NCI-H1092 (cell line): ENCODE measurements at places on chromosomes 11 and 22.

DNA sequence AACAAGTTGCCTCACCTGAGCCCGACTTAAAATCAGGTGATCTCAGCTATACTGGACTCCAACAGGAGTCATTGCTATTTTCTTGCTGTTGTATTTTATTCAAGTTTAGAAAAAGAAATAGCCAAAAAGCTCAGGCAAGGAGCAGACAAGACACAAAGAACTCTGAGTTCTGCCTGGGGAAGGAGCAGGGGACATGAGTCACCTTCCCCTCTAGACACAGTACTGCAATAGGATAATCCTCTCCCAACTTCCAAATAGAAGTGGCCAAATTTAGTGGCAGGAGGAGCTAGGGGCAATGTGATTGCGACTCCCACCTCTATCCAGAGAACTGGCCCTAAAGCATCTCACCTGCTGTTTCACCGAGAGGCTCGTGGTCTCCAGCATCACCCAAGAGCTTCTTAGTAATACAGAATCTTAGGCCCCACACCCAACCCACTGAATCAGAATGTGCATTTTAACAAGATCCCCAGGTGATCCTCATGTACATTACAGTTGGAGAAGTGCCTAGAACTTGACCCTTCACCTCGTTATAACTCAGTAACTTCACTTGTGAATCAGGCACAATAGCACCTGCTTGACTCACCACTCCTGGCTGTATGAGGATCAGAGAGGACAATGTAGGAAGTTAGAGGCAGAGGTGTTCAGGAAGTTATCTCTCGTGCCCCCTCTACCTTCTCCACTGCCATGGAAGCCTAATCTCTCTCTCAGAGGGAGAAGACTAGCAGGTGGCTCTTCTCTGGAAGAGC is 56.8 kb upstream of the FBXO3 start:
- DNase-seq: no peak

DNA sequence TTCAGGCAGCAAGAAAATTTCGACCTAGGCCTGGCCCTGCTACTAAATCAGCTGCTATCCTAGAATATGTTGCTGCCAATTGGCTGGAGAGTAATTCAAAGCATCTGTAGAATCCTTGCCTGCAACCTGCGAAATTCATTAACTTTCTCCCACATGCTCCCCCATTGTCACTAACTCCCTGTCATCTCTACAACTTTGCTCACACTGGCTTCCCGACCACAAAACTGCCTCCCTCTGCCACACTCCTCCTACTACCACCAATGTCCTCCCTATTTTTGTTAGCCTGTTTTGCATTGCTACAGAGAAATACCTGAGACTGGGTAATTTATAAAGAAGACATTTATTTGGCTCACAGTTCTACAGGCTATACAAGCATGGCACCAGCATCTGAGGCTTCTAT is 570.6 kb downstream of the INSC start:
- DNase-seq: no peak

DNA sequence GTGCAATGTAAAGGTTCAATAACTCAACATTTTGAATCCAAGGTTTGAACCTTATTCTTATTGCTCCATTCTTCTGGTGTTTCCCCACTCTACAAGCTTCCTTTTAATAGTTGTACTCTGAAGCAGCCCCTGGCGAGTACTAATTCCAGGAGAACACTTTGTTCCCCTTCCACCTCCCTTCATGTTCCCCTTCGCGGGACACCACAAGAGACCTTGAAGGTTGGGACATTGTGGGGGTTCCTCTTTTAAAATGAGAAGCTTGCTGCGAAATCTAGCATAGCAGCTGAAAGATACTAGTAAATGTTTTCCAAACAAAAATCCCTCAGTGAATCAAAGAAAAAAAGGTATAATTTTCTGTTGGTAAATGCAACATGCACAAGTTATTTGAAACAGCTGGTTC is 626.3 kb upstream of the LRRC4C start:
- DNase-seq: no peak

DNA sequence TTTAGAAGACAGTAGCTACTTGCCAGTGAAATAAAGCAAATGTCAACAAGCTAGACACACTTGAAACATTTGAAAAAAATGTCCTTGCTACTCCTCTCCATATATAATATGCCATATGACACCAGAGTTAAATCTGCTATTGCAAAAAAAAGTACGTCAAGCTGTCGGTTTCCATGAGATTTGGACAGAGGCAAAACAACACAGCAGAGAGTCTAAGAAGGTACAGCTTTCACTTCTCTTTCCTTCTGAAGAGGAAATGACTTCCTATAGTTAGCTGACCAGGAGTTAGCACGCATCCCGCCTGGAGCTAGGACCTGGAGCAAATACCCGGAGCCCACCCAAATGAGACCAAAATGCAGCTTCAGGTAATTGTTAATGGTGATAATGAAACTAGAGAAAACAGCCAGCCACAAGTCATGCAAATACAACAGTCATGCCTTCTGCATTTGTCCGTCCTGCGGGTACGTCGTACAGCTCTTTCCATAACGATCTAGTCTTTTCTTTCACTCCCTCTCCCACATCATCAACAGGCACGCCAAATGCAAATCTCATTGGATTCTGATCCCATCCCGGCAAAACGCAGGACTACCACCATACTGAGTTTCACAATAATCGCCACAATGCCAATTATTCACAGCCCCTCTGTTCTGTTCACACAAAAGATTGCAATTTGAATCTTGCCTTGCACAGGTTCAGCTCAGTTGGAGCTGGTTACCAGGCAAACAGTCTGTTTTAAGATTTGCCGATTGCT is 395.0 kb upstream of the CCDC90B start:
- DNase-seq: no peak

DNA sequence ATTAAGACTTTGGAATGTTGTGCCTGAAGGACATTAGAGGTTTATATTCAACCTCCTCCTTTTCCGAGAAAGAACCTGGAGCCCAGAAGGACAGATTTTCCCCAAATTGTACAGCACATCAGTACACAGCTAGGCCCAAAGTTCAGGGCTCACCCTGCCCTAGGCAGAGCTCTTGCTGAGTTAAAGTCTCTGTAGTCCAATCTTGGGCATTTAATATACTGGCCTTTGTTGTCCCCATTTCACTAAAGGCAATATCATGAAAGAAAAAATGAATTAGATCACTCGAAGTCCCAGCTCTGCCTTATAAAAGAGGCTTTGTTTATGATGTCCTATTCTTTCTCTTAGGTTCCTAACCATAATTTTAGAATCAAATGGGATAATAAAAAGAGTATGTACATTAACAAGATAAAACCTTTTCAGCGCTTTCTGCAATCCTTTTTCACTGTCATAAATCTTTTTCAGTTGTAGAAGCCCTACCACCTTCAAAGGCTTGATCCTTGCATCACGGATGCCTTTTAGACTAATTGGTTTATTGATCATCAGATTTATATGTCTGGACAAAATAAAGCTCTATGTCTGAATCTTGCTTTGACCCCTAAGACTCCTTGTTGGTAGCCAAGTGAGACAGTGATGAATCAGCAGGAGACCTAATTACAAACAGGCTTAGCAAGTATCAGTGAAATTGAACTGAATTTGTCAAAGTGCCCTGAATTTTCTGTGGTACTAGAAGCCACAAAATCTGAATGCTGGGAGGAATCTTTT is 39.8 kb downstream of the RELT start:
- DNase-seq: no peak
